Stimulated activated memory B cell treated with anti-CD40 and anti-IgM and Interleukin-4, amounts not matched to agents 10 μg/mL and 1 μg/mL and 100 μg/mL, for 72 hours (primary cell): ENCODE measurements at places on chromosomes 5 and 9.

DNA sequence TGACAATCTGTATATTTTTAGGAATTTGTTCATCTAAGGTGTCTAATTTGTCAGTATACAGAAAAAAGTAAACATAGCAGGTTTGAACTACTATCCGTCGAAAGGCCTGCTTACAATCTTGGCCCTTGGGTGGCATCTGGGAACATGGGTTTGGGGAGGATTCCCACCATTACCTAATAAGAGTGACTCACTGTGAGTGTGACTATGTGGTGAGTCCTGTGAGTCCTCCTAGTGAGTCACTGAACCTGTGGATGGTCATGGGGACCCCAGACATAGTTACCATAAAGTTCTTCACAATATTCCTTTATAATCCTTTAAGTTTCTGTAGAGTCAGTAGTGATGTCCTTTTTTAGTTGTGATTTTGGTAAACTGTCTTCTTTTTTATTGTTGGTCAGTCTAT, 37.0 kb downstream of the RNF130 start:
- no peaks in the 10 kb centered on the region for H3K4me1 ChIP-seq
- peaks cover 80% of the 10 kb centered on the region for H3K36me3 ChIP-seq
- H3K4me3 ChIP-seq: no peak overlapping the region
- no peak for ATAC-seq
- no peak overlapping the region for H3K27ac ChIP-seq

- no peak overlapping the region for H3K4me3 ChIP-seq
- no peaks in the 10 kb centered on the region for H3K4me1 ChIP-seq
- ATAC-seq: peak; percentile 34
These were observed 48.5 kb upstream of the HAND1 start for GRCh38 chr5:154526231-154527226.

DNA sequence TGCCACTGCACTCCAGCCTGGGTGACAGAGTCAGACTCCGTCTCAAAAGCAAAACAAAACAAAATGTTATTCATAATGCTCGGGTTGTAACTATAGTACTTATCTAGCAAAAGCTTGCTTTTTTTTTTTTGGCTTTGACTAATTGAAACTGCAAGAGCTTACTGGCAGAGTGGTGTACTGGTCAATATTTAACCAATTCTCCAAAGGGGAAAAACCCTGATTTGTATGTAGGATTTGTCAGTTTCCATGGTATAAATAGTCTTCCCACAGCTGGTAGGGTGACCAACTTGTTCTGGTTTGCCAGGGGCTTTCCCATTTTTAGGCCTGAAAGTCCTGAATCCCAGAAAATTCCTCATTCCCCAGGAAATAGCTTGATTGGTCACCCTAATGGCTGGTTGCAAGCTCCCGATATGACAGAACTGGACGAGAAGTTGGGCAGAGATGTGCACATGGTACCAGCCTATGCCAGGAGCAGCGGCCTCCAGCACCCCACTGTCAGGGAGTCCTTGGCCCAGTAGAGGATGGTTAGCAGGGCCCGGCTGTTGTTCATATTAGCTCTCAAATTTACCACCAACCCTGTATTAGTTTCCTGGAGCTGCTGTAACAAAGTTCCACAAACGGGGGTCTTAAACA, 58.0 kb downstream of the FXN start:
- no peak overlapping the region for H3K4me3 ChIP-seq
- no peak for ATAC-seq
- H3K27ac ChIP-seq: no peak overlapping the region
- no peaks in the 10 kb centered on the region for H3K4me1 ChIP-seq

DNA sequence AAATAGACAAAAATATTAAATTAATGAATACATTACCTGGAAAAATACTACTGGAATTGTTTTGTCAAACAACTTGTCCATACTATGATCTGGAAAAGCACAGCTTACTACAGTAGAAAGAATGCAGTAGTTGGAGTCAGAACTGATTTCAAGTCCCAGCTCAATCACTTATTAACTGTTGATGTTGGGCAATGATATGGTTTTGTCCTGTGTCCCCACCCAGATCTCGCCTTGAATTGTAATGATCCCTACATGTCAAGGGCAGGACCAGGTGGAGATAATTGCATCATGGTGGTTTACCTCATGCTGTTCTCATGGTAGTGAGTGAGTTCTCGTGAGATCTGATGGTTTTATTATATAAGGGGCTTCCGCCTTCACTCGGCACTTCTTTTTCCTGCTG, 247.5 kb downstream of the CD180 start:
- H3K27ac ChIP-seq: no peak overlapping the region
- no peak for ATAC-seq
- H3K27me3 ChIP-seq: no peaks in the 10 kb centered on the region
- H3K36me3 ChIP-seq: peaks cover 9% of the 10 kb centered on the region
- peaks cover 17% of the 10 kb centered on the region for H3K4me1 ChIP-seq
- no peak overlapping the region for H3K4me3 ChIP-seq
